ENCODE measurements at places on chromosomes 7 and 10.

DNA sequence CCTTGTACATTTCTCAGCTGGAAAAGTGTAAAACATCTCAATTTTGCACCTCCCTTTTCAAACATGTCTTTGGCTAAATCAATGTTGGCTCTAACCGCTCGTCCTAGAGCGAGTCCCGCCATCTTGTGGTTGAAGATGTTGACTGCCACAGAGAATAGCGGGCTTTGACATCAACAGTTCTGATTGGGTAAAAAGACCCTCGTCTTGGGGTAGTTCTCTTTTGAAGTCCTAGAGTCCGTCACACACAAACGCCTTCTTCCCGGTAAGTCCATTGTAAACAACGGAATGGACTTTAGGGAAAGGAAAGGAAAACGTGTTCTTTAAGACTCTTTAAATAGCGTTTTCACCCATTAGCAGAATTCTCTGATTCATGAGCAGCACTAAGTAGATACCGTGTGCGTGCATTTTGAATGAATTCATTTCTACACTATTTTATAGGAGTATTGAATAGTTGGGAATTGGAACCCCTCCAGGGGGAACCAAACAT is 452 bp upstream of the RPP30 start:
- no peak for DNase-seq

DNA sequence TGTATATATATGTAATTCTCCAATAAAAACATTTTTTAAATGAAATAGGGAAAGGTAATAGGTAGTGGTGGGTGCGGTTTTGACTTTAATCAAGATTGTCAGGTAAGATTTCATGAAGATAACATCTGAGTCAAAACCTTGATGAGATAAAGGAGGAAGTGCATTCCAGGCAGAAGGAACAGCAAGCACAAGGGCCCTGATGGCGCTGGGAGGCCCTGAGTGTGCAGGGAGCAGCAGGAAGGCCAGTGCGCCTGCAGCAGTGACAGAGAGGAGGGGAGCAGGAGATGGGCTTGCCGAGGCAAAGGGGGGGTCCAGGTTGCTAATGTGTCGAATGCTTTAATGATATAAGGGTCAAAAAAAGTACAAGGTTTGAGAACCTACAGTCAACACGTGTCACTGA is 69.8 kb downstream of the GNA12 start:
- DNase-seq, result no peak

- no peak for DNase-seq
Observed at GRCh38 chr7:93851536-93851935, 39.0 kb downstream of the TFPI2 start.

GRCh38 chr7:157766098-157766497 is 429.3 kb downstream of the DNAJB6 start:
- no peak for DNase-seq

DNA sequence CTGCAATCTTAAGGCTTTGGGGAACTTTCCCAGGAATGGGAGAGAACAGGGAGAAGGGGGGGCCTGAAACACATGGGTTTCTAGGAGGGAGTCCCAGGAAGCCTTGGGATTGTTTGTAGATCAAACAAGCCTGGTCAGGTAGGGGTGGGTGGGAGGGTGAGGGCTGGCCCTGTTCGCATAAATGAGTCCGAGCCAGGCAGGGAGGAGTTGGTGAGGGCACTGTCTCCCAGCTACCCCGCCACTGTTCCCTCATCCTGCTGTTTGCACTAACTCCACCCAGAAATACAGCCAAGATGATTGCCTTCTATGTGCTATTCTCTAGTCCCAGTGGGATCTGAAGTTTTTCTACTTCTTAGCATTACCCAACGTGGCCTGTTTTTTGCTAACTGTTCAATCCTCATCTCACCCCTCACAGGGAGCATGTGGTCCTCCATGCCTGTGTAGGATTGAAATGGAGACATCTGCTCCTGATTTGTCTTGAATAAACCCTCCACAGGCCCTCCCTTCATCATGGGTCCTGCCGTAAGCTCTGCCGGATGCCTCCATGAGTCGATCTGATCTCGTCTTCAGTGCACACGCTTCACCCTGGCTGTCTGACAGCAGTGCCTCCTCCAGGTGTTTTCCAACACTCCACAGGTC is 257.0 kb downstream of the COBL start:
- DNase-seq, result no peak

- no peak for DNase-seq
Observed at GRCh38 chr7:25813381-25813780, 338.6 kb upstream of the NFE2L3 start.

GRCh38 chr10:60288256-60288655 is 101.4 kb downstream of the ANK3 start:
- no peak for DNase-seq

GRCh38 chr7:116762971-116763370 is 91.0 kb downstream of the MET start:
- no peak for DNase-seq
